ENCODE measurements at places on chromosomes 12 and 14.

DNA sequence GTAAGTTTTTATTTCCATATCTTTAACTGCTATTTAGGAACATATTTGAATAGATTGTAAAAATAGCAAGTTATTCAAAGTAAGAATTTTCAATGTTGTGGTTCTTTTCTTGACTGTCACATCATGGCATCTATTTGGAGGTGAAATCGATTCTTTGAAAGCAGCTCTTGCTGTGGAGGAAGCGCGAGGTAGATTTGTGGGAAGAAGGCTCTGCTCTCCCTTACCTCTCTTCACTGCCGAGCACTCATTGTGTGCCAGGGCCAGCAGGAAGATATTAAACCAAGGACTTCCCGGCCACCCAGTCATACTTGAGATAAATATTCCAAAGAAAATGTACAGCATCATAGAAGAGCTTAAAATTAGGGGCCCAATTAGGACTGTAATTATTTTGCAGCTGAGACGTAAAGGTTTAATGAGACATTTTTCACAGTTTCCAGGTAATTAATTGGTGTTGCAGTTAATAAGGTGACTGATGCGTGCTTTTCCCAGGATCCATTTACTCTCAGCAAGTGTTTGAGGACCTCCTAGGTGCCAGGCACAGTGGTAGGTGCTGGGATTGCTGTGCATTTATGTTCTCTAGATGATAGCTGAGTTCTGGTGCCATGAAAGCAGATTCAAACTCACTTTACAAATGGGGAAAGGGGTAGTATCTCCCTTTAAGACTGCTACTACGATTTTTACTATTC is 89.2 kb upstream of the DYNC1H1 start:
- DNase-seq: no peak

DNA sequence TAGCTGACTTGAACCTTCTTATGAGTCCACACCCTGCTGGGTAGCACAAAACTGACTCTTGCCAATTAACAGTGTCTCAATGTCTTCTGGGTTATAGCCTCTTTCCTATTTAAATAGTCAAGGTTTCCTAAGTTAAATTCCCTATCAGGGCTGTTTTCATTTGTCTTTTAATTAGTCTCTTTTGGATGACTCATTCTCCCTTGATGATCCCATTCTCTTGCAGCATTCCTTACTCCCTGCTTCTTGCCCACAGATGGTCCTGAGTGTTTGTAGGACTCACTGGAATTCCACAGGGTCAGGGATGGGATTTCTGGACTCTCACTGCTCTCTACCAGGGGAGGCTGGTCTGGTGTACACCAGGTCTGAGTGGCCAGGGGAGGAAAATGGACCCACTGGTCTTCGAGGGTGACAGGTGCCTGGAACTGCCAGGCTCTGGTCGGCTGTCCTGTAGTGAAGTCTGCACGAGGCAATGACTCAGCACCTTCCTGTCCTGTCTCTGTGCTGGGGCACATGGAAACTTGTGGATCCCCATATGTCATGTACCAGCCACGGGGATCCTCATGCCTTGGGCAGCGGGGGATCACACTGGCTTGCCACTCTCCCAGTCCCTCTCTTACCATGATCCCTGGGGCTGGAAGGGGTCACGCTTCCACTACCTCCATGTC is 236.5 kb upstream of the PELI2 start:
- no peak for DNase-seq

DNA sequence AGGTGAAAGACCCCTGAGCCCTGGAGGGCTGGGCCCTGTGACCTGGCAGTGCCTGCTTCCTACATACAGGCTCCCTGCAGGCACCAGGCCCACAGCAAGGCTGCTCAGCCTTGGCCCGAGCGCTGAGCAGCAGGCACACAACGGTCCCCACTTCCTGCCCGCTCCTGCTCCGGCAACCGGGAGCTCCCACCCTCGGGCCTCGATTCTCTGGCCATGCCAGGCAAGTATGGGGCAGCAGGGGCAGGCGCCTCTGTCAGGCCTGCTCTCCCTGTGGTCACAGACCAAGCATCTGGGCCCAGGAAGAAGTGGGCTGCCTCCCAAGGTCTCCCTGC is 30.6 kb upstream of the NUDT14 start:
- DNase-seq: no peak

DNA sequence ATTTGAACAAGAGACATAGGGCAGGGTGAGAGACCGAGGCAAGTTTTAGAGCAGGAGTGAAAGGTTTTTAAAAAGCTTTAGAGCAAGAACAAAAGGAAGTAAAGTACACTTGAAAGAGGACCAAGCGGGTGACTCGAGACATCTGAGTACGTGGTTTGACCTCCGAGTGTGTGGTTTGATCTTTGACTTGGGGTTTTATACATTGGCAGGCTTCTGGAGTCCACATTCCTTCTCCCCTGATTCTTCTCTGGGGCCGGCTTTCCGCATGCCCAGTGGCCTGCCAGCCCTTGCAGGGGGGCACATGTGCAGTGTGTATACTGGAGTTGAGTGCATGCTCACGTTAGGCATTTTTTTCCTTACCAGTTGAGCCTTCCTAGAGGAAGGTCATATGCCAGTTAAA is 96.3 kb downstream of the SLC15A4 start:
- DNase-seq: no peak

DNA sequence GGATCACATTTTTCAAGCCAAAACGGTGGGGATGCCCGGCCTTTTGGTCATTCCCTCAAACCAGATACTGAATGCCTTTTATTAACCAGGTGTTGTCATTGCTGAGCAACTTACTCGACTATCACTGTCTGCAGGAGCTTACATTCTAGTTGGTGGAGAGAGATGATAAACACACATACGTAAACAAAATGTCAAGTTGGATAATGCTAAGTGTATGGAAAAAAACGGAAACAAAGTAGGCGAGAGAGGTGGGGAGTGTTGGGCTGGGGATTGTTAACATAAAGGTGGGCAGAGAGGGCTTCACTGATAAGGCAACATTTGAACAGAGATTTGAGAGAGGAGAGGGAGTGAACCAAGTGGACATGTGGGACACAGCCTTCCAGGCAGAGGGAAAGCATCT is 4.5 kb downstream of the C12orf43 start:
- DNase-seq: no peak

DNA sequence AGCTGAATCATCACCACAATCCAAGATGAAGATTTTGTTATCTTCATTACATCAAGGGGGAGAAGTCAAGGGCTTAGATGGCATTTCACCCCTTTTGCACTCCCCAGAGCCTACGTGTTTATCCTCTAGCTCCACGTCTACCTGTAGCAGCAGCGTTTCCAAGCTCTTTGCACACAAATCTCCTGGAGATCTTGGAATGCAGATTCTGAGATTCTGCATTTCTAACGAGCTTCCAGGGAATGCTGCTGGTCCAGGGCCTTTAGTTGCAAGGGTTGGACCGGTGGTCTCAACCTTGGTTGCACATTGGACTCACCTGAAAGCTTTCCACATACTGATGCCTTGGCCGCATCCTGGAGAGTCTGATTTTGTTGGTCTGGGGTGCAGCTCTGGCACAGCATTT is 49.5 kb upstream of the STON2 start:
- DNase-seq: no peak

GRCh38 chr12:75937486-75937885 is 94.1 kb downstream of the PHLDA1 start:
- DNase-seq: no peak

DNA sequence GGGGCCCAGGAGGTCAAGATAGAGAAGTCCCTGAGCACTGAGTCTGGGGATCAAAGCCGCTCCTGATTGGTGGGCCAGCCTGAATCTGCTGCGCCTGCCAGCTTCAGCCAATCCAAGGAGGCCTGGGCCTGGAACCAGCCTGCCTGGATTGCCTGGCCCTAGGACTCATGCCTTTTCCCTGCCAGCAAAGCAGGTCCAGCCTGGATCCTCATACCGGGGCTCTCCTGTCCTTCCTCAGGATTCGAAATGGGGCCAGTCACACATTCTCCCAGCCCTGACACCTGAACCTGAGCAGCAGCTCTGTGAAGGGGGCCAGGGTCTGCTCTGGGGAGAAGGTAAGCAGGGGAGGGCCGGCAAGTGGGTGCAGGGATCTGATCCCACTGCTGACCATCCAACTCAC is 81.9 kb downstream of the NINJ2 start:
- DNase-seq: no peak

DNA sequence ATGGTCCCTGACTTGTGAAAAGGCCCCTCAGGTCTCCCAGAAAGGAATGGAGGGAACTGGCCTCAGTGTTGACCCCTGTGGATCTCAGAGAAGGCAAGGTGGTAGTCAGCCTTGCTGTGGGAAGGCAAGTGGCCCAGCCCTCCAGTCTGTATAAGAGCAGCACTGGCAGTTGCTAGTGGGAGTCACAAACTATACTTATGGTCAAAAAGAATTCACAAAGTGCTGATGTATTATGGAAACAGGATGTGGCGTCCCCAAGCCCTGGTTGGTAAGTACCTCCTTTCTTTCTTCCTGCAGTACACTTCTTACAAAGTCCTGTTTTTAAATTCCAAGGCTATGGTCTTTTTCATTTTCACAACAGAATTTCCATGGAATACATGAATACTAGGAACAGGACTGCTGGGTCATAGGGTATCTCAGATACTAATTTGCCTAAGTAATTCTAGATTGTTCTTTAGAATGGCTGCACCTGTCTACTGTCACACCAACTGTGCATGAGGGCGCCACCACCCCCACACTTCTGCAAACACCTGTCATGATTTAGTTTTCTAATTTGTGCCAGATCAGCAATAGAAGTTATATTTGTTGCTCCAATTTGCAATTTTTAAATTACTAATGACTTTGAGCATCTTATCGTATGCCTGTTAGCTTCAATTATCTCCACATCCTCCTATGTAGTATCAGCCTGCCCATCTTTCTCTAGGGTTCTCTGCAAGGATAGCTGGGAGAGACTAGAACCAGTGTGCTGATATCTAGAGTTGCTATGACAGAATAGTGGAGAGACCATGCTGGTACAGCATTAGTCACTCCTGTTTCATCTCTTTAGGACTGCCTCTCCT is 40.7 kb upstream of the TMEM263 start:
- DNase-seq: no peak

GRCh38 chr14:95268350-95268749 is 51.4 kb downstream of the CLMN start:
- no peak for DNase-seq

- DNase-seq: no peak
These were observed 13.1 kb downstream of the ATXN3 start for GRCh38 chr14:92093320-92093719.

DNA sequence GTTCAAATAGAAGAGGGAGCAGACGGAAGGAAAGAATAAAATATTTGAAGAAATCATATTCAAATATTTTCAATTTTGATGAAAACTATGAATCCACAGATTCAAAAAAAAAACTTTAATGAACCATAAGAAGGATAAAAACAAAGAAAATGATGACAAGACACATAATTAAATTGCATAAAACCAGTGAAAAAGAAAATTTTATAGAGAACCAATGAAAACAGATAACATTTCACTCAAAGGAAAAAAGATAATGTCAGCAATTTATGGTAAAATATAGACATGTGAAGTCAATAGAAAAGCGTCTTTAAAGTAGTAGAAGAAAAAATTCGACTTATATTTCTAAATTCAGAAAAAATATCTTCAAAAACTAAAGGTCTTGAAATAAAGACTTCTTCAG is 546.5 kb upstream of the ATXN7L3B start:
- no peak for DNase-seq

- no peak for DNase-seq
These were observed 724 bp downstream of the BLOC1S1 start for GRCh38 chr12:55716582-55716957.

GRCh38 chr12:107670999-107671643 is 14.5 kb upstream of the PWP1 start:
- no peak for DNase-seq

DNA sequence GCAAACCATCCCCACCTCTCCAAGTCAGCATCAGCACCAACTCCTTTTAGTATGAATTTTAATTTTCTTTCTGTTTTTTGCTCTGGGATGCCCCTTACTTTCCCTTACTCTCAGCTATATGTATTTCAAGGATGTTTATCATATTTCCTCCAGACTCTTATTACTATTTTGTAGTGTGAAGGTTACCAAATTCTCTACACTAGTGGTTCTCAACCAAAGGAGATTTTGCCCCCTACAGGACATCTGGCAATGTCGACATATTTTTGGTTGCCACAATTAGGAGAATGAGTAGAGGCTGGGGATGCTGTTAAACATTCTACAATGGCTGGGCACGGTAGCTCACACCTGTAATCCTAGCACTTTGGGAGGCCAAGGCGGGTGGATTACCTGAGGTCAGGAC is 29.1 kb upstream of the SOS2 start:
- DNase-seq: no peak

DNA sequence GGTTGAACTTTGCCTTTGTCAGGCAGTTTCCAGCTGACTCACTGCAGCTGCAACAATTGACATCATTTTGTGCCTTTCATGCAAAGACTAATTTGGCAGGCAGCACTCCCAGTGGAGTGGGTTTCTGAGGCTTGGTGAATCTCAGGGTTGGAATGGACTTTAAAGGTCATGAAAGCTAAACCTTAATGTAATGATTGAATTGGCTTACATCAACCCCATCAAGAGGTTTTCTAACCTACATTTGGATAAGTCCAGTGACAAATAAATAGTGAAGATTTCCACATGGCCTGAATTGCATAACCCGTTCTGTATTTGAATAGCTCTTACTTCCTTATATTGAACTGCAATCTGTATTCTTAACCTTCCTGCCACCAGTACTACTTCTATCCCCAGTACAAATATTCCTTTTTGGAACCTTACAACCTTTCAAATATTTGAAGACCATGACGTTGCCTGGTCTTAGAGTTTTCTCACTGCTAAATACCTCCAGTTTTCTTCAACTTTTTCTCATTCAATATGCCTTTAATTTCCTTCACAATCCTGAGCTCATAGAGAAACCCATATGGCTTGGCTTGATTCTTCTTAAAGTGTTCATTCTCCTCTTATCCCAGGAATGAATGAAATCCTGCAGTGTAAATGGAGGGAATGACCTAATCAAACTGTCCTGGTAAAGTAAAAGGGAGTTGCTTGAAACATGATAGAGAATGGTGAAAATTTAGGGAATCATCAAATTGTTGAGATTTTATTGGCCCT is 168.1 kb upstream of the NOVA1 start:
- DNase-seq: no peak

- DNase-seq: no peak
These were observed 15.0 kb downstream of the MDM1 start for GRCh38 chr12:68317047-68317667.
